ENCODE measurements at places on chromosomes 11 and 22.
A peak's percentile ranks its signal among the peaks of the same experiment; 100 is the strongest.

GRCh38 chr11:45918962-45919675 lies 1.4 kb upstream of the PEX16 start:
- no peak for DNase-seq

- DNase-seq: no peak
Measured at GRCh38 chr22:26354707-26355106, 74.4 kb upstream of the ASPHD2 start.

DNA sequence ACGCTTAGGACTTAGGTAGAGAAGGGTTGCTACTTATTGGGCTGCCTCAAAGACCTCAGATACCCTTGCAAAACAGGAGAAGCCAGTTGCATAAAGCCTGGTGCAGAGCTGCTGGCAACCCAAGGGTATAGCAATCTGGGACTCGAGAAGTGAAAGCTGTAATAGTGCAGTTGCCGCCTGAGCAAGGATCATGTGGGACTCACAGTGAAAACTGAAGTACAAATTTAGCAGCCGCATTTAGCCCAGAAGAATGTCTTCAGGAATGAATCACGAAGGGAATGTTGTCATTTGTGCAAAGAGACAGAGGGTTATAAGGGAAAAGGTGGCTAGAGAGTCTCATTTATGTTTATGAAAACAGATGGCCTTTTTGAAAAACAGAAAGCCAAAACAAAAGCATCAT lies 267.2 kb downstream of the TENM4 start:
- peak; percentile 89 for DNase-seq

GRCh38 chr22:49247194-49247924 lies 580.3 kb downstream of the BRD1 start:
- DNase-seq: no peak

DNA sequence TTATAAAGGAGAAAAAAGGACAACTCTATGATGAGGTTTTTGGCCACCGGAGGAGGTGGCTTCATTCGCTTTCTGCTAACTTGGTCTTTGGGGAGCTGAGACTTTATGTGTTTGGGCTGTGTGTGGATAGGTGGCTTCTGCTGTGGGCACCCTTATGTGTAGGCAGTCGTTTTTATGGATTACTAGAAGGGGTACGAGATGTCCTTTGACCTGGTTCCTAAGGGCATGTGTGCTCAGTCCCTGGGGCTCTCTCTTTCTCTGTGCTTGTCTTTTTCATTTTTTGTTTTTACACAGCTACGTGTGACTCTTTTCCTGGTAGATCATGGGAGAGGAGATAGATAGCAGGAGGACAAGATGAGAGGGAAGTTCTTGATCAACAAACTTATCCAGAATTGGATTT lies 93.4 kb downstream of the TEAD1 start:
- DNase-seq: no peak

DNA sequence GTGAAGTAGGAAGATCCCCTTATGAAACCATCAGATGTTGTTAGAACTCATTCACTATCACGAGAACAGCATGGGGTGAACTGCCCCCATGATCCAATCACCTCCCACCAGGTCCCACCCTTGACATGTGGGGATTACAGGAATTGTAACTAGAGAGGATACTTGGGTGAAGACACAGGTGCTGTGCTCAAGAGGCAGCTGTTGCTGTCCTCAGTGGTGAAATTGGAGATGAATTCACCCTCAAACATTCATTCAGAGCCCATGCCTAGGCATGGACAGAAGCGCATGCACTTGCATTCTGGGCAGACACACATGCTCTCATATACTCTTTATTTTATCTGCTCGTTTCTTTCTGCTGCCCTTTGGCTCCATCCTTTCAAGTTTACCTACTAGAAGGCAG lies 385.0 kb downstream of the INSC start:
- DNase-seq: no peak

DNA sequence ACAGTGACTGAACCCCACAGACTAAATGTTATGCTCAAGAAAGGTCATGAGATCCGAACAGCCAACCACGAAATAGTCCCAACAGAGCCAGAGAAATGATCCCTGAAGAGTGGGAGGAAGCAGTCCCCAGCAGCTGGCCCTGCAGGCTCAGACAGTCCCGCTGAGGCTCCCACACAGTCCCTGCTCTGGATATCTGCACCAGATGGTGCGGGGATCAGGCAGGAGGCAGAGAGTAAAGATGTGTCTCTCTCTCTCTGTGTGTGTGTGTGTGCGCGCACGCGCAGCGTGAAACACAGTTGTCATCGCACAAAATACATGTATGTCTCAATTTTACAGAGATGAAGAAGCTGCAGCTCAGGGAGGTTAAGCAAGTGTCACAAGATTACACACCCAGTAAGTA lies 27.9 kb downstream of the GUCY1A2 start:
- DNase-seq: no peak

- no peak for DNase-seq
Measured at GRCh38 chr11:70486026-70486415, 87.7 kb downstream of the CTTN start.
